ENCODE measurements at places on chromosomes 13 and 19.

DNA sequence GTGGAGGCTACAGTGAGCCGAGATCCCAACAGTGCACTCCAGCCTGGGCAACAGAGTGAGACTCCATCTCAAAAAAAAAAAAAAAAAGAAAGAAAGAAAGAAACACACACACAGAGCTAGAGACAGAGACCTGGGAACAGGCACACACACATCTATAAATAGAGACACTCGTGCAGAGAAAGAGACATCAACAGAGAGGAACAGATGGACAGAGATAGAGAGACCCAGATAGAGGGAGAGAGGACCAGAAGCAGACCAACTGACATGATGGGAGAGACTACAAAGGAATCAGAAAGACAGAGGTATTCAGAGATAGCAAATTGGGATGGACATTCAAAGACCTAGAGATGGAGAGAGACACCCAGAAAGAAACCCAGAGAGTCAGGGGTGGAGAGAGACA is 2.1 kb upstream of the CA11 start:
- DNase-seq: no peak

- no peak for DNase-seq
Observed at GRCh38 chr13:99864627-99864990, 107.0 kb downstream of the ZIC5 start.

GRCh38 chr13:61136093-61136492 is 279.6 kb downstream of the PCDH20 start:
- no peak for DNase-seq

GRCh38 chr19:2237869-2238153 is 1.2 kb downstream of the SF3A2 start:
- DNase-seq: no peak

- DNase-seq: no peak
Observed at GRCh38 chr19:30341611-30342201, 30.5 kb upstream of the ZNF536 start.

DNA sequence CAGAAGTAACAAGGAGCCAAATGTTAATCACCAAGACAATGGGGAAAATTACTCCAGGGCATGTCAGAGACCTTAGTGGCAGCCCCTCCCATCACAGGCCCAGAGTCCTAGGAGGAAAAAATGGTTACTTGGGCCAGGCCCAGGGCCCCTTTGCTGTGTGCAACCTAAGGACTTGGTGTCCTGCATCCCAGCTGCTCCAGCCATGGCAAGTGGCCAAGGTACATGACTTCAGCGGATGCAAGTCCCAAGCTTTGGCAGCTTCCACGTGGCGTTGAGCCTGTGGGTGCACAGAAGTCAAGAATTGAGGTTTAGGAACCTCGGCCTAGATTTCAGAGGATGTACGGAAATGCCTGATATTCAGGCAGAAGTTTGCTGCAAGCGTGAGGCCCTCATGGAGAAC is 46.7 kb downstream of the OR10H4 start:
- DNase-seq: no peak

- no peak for DNase-seq
Observed at GRCh38 chr19:5545051-5545450, 22.7 kb downstream of the TINCR start.

DNA sequence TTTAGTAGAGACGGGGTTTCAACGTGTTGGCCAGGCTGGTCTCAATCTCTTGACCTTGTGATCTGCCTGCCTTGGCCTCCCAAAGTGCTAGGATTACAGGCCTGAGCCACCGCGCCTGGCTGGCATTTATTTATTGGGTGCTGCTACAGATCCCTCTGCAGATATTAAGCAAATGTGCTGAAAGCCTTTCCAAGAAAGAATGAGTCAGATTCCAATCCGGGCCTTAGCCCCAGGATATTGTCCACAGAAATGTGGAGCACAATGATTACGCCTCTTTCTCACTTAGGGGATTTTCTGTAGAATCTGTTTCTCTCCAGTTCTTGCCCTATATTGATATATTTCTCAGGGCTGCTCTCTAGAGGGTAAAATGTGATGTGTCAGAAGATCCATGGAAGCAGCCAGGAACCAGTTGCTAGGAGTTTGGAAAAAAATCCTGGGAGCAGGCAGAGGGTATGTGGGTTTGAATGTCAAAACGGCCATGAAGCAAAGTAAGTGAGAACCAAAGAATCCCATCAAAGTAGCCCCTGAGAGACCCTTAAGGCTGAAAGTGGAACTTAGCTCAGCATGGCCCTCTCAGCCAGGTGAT is 24.8 kb upstream of the IGFL4 start:
- DNase-seq: no peak

GRCh38 chr19:7868326-7868670 is 5.9 kb downstream of the PRR36 start:
- DNase-seq: no peak
